ENCODE measurements at places on chromosomes 1 and 21.

DNA sequence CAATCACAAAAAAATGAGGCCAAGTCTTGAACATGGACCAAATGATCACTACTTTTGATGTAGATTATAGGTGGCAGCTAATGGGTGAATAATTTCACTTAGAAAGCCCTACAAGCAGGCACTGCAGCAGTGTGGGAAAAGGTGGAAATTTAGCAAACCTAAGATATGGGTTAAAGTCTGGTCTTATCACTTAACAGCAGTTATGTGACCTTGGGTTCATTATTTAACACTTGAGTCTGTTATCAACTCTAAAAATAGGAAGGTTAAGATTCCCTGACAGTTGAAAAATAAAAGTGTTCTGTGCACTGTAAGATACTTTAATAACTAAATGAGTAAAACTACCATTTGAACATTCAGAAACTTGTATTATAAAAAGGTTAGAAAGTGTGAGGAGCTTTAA, 47.5 kb downstream of the SSX2IP start:
- no peak for DNase-seq

DNA sequence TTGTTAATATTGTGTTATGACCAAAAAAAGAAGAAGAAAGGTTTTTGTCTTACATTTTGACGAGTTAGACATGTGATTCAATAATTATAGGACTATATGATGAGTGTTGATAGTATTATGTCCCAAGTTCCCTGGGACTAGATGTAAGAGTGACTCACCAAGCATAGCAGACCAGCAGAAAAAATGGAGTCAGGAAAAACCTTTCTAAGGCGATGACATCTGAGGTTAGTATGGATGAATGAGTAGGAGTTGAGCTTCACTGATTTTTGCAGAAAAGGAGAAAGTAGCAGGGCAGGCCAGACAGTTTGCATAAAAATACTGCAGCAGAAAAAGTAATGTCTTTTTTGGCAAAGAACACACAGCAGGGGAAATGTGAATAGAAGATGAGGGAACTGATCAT, 1041.3 kb upstream of the ADGRL4 start:
- no peak for DNase-seq

GRCh38 chr1:28578696-28579218, 13.3 kb upstream of the RAB42 start:
- DNase-seq, result no peak

DNA sequence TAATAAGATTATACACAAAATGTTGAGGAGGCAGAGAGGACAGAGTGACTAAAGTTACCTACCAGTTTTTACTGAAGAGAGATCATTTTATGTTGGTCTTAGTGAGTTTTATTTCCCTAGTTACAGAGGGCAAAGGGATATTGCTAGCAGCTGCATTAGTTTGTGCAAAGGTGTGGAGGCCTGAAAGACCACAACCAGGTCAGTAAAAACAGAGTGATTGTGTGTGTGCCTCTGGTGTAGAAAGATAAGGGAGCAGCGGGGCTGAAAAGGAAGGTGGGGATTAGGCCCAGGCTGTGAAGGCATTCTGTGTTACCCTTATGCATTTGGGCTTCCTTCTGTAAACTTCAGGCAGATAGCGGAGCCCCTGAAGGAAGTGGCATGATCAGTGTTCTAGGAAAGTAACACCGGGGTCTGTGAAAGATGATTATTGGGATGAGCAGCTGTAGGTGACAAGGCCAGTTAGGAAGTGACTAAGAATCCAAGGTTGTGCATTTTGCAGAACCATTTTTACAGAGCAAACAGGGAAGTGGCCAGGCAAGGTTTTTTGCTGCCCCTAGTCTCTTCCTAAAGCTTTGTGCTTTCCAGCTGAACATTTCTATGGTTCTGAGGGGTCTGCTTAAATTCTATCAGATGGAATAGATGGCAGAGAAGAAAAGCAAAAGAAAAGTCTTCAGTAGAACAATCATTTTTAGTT, 3.7 kb downstream of the GADD45A start:
- peak; percentile 31 for DNase-seq

GRCh38 chr1:14332158-14332557, 266.3 kb upstream of the KAZN start:
- DNase-seq, result no peak

DNA sequence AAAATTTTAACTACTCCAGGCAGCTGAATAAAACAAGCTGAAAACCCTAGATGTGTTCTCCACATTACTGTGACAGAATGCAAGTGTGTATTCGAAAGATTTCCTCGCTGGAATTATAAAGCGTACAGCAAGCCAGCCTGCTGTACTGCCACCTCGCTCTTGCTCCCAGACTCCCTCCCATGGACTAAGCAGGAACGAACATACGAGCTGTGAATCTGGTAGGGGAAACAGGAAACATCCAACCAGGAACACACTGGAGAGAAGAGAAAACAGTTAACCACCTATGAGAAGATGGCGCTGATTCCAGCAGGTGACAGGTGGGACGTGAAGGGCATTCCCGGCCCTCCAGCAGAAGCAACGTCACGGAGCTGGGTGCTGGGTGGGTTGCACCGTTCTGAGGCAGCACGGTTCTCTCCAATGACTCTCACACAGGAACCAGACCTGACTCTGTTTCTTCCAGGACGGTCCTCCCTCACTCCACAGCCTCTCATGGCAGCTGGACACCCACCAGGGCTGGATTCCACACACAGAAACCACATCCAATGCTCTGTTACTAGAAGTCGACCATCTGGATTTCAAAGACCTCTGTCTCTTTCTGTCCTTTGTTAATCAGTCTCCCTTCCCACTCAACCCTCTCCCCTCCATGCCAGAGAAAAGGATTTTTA, 219.2 kb downstream of the RERE start:
- DNase-seq, result no peak

DNA sequence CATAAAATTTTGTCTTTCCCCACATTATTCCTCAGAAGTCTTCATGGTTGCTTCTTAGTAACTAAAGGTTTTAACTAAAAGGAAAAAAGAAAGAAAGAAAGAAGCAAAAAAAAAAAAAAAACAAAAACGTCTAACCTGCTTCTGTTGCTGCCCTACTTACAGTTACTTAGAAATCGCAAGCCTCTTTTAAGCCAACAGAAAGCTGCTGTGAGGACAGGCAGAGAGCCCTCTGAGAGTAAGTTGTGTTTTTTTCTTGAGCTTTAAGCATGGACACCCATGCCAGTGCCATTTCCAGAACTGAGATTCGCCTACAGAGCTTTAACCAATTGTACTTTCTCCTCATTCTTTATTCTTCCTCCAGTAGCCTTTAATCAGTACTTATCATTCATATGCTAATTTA, 25.6 kb upstream of the RGS1 start:
- DNase-seq, result no peak

GRCh38 chr1:173002891-173003838, 47.6 kb downstream of the TNFSF18 start:
- peak; percentile 37 for DNase-seq

DNA sequence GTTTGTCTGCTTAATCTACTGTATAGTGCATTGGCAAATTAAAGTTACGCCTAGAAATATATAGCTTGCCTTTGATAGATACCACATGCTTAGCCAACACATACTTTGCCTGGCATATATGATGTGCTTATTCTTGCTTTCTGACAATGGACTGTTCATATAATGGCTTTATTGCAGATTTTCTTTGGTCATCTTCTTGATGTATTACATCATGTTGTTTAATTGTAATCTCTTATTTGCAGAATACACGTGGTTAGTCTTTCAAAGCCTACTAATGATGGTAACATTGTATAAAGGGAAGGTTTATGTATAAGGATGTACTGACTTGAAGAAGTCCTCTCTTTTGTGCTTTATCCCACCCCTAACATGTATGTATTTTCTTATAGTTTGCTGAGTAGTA, 201.5 kb downstream of the PDE4B start:
- no peak for DNase-seq

DNA sequence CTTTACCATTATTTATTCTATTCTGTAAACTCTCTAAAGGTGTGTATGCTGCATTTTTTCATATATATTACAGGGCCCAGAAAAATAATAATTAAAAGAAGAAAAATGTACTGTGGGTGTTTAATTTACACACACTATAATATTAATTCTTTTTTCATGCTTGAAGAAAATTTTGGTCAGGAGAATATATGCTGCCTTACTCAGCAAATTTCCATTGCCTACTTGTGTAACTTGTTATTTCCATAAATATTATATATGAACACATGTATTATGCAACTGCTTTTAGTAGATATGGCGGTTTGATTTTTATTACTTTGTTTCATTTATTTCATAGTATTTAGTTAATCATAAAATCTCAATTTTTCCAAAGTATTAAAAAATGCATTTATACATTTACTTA, 46.4 kb upstream of the SERPINC1 start:
- no peak for DNase-seq

DNA sequence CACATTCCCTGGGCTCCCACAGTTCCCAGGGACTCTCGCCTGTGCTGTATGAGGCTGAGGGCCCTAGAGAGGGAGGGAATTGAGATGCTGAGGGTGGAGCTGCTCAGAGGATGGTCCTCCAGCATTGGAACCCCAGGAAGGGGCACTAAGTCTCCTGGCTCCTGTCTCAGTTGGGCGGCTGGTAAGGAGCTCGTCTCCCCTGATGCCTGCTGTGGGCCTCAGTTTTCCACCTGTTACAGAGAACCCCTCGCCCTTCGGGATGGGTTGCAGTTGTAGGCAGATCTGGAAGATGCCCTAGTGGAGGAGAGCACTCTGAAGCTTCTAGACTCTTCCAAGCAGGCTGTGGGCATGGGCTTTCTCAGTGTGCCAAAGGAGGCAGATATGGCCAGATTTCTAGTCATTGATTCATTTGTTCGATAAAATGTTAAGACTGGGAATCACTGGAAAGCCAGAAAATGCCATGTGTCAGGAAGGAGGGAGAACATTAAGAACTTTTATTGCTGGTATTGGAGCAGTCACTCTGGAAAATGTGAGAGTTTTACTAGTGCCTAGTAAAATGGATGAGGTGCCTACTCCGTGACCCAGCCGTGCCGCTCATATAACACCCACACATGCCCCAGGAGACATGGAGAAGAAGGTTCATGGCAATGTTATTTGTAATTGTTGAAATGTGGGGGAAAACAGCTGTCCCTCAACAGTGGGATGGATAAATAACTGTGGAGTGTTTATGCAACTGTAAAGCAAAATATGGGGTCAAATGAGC, 828 bp upstream of the MYBPH start:
- DNase-seq, result no peak

GRCh38 chr1:233323718-233324117, 3.8 kb upstream of the MAP3K21 start:
- DNase-seq, result no peak

DNA sequence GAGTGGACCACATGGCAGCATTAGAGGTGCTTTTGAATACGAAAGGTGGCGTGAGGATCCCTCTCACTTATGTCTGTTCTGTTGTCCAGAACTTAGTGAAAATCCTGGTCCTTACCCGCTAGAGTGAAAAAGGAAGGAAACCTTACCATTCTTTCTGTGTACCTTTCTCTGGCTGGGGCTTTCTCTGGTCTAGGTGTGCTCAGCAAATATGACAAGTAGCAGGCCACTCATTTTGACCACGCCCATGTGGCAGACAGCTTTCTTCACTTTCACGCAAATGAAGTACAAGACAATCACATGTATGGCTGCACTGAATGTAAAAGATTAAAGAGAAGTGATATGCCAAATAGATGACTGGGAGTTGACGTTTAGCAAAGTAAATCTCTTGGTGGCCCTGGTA, 131.9 kb downstream of the FGGY start:
- DNase-seq, result no peak

DNA sequence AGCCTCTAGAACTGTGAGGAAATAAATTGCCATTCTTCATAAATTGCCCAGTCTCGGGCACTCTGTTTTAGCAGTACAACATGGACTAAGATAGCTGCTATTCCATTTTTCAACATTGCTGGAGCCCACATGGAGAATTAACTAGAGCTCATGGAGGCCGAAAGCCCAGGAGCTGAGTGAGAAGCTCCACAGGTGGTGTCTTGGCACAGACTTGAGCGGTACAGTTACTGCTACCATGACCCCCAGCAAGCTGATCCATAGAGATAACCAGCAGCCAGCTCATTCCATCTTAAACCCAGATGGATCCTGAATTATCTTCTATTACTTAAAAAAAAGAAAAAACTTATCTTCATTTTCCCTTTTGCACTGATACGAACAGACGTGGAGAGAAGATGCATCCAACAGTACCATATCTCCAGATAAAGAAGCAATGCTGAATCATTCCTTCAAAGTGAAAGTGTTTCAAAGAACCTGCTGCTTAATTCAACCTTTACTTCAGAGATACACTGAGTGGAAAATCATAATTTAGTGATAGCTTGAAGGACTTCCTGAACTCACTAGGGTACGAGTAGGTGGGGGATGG, 115.1 kb downstream of the SETD4 start:
- DNase-seq, result no peak

GRCh38 chr1:33098371-33098770, 17.4 kb downstream of the AZIN2 start:
- no peak for DNase-seq

DNA sequence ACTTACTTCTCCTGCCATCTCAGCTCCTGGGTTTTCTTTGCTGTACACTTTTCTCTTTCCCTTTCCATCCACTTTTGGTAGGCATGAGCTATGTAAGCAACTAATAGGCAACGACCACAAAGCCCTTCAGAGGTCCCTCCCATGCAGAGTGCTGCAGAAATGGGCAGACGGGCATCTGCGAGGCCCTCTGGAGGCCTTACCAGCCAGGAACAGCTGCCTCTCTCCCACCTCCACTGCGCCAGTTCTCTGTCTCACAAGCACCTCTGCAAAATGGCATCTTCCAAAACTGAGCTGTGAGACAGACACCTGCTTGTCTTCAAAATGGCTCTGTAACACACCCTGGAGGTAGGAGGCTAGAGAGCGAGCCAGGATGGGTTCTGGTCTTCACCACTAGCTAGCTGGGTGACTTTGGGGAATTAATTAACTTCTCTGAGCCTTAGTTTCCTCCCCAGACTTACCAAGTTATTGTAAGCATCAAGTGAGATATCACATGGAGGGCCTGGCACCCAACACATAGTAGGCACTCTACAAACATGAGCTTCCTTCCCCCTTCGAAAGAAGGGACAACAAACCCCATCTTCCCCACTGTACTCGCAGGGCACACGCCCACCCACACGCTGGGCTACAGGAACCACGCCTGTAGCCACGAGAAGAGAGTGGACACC, 62.0 kb downstream of the BCAR3 start:
- DNase-seq, result no peak

- no peak for DNase-seq
Measured at GRCh38 chr1:113536182-113536780, 146.0 kb downstream of the MAGI3 start.

- no peak for DNase-seq
Measured at GRCh38 chr1:165463978-165464377, 19.1 kb upstream of the RXRG start.

DNA sequence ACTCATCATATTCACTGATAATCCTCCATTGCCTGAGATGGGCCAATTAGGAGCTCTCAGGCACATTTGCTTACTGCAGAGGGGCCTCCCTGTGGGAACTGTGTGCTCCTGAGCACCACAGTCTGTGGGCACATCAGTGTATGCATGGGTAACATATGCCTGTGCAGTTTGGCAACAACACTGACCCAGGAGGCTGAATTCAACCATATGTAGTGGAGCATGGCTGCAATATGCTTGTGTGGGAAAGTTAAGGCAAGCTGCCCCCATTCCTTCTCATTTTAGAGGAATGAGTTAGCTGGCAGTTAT, 11.8 kb upstream of the FMOD start:
- DNase-seq, result no peak
